GDM1 (cell line): ENCODE measurements at places on chromosomes 2 and 18.
A peak's percentile ranks its signal among the peaks of the same experiment; 100 is the strongest.

DNA sequence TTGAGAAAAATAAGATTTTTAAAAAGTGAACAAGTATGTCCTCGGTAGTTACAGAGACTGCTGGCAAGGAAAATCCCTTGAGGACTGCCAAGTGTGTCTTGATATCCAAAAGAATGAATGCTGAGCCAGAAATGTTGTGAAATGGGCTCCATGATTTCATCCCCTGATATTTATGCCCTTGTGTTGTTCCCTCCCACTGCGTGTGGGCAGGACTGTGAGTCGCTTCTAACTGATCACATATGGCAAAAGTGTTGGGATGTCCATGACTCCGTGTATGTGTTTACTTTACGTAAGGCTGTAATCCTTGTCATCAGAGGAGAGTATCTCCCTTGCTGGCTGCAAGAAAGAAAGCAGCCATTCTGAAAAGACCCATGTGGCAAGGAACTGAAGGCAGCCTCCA is 285.1 kb downstream of the SS18 start:
- no peak for DNase-seq

DNA sequence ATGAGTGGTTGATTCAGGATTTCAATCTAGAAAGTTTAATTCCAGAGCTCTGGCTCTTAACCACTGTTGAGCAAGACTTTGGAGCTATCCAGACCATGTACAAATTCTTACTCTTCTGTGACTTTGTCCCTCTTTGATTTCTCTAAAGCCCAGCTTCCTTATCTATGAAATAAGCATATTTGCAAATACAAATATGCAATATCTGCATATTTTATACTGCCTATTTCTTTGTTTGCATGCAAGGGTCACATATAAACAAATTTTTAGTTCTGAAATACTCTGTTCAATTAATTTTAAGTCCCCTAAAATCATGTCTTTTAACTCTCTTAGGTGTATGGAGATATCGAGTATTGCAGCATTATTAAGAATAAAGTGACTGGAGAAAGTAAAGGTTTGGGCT is 5.5 kb downstream of the RBM45 start:
- no peak for DNase-seq

- DNase-seq, result no peak
These were observed 104.2 kb downstream of the CRIM1 start for GRCh38 chr2:36459725-36460137.

GRCh38 chr2:160268151-160268781 is 68.2 kb upstream of the ITGB6 start:
- no peak for DNase-seq

DNA sequence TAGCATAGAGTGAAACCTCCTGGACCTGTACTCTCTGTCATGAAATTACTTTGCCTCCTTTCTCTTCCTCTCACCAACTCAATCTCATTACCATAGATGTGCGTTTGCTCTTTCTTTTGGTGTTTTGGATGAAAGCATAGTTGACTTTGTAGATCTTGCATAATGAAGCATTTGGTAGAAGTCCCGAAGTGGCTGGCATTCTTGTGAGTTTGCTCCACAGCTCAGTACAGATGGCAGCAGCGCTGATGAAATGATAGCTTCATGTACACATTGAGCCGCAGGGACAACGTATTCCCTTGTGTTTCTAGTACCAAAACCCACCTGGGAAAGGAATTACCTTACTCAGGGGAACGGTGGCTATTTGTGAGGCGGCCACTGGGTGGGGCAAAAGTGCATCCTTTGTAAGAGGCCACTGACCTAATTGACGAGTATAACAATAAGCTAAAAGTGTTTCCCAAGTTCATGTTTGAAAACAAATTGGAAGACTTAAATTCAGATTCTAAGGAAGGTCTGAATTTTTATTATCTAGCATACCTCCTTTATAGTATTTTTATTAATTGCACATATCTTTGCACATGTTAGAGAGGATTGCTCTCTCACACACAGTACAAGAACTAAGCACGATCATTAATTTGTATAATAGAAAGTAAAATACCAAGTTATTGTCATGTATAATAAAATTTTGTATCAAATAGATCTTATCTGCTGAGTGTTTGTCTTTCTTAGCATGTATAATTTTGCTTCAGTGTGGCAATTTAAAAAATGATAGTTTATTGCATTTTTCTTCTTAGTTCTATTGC is 25.4 kb upstream of the CDH7 start:
- no peak for DNase-seq

DNA sequence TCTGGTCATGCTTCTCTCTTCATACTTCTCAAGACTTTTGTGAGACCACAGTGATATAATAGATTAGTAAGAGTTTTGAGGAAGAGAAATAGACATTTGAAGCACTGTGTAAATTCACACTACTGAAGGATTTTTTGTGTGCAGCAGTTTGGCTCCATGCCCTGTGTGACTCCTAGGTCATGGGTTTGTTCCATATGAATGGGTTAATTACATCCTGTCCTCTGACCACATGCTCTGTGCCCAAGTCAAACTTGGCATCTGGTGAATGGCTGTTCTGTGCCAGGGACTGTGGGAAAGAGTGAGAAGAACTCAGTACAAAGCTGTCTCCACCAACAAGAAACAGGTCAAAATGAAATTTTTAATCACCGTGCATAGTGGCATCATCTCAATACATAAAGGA is 304.0 kb downstream of the LNPK start:
- no peak for DNase-seq

- no peak for DNase-seq
These were observed 39.3 kb downstream of the NAPG start for GRCh38 chr18:10564975-10565773.

GRCh38 chr2:121043827-121044222 is 241.2 kb downstream of the TFCP2L1 start:
- DNase-seq, result no peak

GRCh38 chr2:85678794-85679672 is 11.0 kb upstream of the SFTPB start:
- peak; percentile 42 for DNase-seq

- DNase-seq, result no peak
These were observed 76.3 kb upstream of the RBBP8 start for GRCh38 chr18:22856870-22857269.

DNA sequence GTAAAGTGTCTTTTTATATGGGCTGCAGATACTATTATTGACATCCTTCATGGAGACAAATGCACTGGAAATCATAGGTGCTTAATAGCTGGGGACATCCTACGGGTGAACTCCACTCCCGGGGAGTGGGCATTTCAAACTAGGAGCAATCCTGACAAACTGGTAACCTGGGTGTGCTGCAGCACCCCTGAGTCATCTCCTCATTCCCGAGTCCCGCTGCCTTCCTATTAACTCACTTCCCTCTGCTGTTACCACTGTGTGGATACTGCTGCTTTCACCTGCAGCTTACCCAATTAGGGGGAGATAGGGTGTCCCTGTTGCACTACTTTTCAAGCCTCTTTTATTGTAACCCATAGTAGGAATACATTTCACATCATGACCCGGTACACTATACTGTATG is 134.2 kb downstream of the RAPGEF4 start:
- no peak for DNase-seq
